ENCODE measurements at places on chromosomes 7 and 10.

- no peak for DNase-seq
Measured at GRCh38 chr7:7119729-7120128, 62.6 kb upstream of the C1GALT1 start.

DNA sequence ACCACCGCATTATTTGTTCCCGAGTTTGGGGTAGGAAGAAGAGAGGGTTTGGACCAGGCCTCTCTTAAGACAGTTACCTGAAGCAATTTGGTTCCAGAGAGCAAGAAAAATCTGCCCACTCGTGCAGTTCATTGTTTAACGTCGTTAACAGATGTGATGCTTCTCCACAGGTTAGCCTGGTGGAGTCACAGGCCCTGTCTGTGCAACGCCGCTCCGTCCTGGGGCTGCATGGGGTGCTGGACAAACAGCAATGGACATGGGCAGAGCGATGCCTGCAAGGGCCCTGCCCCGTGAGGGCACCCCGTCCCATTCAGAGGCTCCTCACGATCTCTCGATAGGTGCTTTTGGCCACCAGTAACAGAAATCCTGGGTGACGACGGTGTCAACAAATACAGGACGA, 9.7 kb downstream of the FOXL3 start:
- DNase-seq: no peak

GRCh38 chr7:44381494-44382220, 56.3 kb upstream of the CAMK2B start:
- no peak for DNase-seq

GRCh38 chr10:62631241-62631640, 173.3 kb upstream of the ADO start:
- DNase-seq: no peak

DNA sequence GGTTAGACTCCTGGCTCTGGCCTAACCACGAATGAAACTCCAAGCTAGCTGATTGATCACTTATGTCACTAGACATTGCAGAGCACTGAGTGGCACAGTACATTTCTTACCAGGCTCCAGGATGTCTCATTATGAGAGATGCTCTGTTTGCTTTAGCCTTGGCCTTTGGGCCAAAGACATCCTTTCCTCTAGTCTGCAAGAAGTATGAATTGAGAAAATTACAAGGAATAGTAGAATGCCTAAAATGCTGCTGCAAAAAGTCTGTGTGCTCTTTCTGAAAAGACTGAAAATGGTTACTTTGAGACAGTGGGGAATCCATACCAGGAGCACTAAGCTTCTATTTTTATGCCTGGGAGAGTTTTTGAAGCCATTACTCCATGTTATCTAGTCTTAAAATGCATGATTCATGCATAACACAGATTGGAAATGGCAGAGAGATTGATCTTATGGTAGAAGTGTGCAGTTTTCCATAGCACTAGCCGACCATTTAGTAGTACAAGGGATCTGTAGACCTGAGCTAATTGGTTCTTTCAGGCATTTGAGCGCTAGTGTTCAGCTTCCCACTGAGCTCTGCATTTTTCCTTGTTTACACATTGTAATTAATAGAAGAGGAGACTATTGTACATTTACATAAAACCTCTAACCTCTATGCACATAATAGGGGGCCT, 303.8 kb downstream of the PRKG1 start:
- no peak for DNase-seq

GRCh38 chr10:95247200-95247880, 43.5 kb downstream of the PDLIM1 start:
- no peak for DNase-seq

Measured in WTC11 (cell line).